Peyer's patch (tissue), 4 donors: ENCODE measurements at places on chromosomes 4 and X.

GRCh38 chr4:101695176-101695575 is 95.4 kb upstream of the BANK1 start:
- no peak for DNase-seq

DNA sequence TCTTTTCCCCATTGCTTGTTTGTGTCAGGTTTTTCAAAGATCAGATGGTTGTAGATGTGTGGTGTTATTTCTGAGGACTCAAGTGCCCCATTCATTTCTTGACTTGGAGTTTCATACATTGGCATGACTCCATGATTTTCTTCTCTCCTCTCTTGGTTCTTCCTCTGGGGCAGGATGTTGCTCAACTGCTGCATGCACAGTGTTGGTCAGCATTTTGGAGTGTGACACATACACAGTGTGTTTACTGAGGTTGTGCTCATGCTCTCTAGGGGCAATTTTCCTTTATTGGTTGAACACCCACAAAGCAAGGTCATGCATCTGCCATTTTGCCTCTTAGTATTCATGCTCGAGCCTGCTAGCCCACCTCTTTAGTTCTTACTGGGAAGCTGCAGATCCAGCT is 1993.8 kb downstream of the ARAP2 start:
- no peak for DNase-seq

- no peak for DNase-seq
Measured at GRCh38 chrX:41913476-41913875, 9.9 kb downstream of the CASK start.

DNA sequence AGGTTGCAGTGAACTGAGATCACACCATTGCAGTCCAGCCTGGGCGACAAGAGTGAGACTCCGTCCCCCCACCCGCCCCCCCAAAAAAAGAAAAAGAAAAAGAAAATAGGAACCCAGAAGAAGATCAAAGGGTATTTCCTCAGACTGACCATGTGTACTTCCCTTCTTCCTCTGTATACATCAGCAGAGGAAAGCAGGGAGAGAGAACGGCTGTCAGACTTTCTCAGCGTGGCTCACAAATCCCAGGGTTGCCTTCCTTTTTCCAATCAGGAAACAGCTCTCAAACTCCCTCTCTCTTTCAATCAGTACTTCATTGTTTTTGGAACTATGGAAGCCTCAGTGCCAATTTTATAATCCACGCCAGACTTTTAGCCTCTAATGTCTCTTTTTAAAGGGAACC is 59.1 kb downstream of the CHRNA9 start:
- DNase-seq: no peak

DNA sequence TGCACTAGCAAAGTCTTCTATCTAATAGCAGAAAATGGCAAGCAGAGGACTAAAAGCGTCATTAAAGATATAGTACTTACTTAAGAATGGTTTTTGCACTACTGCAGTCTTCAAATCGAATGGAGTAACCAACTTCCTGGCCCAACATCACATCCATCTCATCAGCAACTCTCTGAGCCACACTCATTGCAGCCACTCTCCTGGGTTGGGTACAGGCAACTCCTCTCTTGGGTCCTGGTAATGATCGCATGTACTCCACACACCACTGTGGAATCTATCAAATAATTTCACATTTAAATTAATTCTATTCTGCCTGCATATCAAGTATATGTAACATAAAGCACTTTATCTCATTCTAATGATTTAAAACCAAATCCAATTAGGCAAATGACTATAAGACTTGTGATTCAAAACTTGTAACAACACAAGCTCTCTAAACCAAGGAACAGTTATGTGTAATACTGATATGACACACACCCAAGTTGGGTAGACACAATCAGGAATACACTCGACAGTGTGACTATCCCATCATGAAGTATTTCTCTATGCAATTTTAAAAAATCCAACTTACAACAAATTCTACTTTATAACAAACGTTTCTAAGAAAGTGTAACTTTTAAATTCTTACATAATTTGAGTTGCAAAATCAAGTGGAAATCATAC is 13.6 kb downstream of the DHX15 start:
- DNase-seq: no peak

DNA sequence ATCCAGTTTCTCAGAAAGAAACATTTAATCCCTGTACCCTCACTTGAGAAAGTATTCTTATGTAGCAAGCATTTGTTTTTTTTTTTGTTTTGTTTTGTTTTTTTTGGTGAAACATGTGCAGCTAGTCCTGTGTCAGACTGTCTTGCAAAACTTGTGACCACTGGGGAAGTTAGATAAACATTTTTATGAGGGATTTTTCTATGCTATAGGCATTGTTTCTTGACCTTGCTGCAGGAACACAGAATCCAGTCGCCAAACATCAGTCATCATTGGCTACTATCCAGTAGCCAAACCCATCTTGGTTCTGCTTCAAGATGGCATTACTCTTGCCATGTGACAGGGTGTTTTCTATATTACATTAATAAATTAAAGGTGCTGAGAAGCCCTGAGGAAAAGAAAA is 7.7 kb upstream of the MAPK10 start:
- DNase-seq: no peak
